ENCODE measurements at places on chromosomes 16 and 17.

GRCh38 chr17:20235747-20236146 lies 226.6 kb downstream of the SPECC1 start:
- no peak for DNase-seq

DNA sequence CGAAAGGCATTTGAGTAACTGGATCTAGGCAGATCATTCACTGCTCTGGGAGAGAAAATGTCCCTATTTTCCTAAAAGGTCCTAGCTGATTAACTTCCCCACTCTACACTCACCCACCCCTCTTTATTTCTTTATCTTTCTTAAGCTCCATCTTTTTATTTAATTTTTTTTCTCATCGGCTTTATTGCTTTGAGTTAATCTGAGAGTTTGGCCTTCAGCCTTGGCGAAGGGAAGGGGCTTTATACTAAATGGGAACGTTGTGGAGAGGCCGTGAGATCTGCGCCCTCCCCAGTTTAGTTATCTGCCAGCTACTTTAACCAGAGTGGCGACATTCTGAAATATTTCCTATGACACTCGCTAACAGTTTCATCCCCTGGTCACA lies 882 bp upstream of the TOX3 start:
- DNase-seq, result no peak

DNA sequence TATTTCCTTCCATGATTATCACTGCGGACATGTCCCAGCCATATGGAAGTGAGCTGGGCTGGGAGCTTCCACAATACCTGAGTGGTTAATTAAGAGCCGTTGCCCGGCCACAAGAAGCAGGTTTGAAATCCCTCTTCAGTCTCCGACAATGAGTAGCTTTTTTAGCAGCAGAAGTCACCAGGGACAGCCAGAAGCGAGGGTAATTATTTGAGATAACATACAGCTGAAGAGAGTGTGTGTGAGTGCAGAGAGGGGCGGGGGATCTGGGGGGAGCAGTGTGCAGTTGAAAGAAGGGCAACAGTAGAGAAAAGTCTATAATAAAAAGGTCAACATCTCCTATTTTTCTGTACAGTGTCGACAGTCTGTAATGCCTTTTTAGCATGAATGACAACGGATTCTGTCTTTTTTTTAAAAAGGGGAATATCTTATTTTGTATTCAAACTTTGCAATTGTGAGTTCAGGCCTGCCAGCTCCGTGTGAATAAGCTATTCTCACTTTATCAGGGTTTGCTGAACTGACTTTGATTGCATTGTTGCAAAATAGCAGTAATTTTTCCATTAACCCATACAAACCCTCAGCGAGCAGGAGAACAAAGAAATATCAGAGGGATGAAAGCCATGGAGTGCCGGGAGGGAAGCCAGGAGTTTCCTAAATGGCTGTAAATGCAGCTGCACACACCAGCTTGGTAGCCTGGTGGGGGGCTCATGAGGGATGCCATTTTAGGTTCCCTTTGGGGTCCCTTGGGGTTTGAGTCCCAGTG lies 220.3 kb upstream of the IRX3 start:
- no peak for DNase-seq

DNA sequence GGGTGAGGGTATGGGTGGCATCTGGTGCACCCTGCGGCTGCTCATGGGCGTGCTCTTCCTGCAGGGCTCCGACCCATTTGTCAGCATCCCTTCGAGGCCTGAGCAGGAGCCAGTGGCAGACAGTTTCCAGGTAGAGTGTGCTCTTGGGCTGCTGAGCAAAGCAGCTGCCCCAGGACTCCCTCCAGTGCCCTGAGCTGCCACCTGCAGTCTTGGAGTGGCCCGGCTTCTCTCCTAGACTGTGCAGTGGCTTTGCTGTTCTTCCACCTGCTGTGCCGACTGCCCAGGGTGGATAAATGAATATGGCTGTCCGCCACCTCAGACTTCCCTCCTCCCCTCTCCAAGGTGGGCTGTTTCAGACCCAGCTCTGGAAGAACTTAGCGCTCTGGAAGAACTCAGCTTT lies 10.8 kb upstream of the JPT2 start:
- DNase-seq, result no peak

- no peak for DNase-seq
Observed at GRCh38 chr16:10202649-10203048, 20.4 kb upstream of the GRIN2A start.
